ENCODE measurements at places on chromosomes 11 and 22. TPM values are rescaled to one million over a fixed set of nuclear protein-coding genes. Genes with fewer than 3 reads are reported as not detected.

Gene HBB
- total RNA-seq = 11.8 TPM

Gene GLYAT
- total RNA-seq = 1.0 TPM

Gene RAG1
- 3.5 TPM for total RNA-seq

Gene FXYD2
- total RNA-seq = 5.3 TPM

GRCh38 chr11:122597511-122597910 is 58.0 kb upstream of the UBASH3B start:
- DNase-seq = no peak

Gene ABTB2
- total RNA-seq = 12.1 TPM

DNA sequence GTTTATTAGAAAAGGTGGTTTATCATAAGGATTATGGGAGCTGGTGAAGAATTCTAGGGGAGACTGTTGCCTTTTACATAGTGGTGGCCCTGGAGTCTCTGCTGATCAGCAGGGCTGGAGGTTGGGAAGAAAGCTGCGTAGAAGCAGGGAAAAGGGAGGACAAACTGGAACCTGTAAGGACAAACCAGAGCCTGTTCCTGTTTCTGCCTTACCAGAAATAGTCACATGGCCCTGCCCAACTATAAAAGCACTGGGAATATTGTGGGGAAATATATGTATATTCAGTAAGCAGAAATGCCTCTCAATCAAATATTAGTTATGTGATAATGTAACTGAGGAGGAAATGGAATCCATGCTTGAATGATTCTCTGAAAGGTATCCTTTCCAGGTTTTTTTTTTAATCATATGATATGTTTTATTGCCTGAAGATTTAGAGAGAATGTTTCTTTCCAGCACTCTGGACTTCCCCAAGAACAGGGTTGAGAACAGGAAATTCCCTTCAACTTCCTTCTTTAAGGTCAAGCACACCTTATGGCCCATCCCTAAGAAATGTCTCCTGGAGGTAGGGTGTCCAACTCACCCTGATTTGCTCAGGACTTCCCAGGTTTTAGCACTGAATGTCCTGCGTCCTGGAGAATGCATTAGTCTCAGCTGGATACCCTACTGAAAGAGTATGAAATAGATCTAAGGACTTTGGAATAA is 33.9 kb upstream of the SCUBE2 start:
- no peak for DNase-seq

Gene C11orf98
- total RNA-seq = 39.3 TPM

GRCh38 chr11:64400102-64400501 is 41.1 kb downstream of the RPS6KA4 start:
- no peak for DNase-seq

GRCh38 chr11:61607920-61608599 is 27.2 kb upstream of the SYT7 start:
- no peak for DNase-seq

DNA sequence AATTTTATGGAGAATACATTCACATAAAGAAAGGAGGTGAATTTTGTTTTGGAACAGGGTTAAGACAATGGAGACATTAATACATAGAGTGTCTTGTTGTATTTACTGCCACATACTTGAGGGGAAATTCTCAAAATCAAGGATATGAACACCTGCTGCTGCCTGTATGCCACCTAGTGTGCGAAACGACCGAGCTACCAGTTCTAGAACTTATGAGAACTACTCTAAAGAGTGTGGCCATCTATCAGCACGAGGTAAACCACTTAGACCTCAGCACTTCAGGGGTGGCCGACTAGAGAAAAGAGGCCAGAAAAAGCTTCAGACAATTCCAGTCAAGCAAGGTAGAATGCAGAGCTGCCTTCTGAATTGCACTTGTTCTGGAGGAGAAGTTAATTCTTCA is 1.5 kb upstream of the AGBL2 start:
- no peak for DNase-seq

DNA sequence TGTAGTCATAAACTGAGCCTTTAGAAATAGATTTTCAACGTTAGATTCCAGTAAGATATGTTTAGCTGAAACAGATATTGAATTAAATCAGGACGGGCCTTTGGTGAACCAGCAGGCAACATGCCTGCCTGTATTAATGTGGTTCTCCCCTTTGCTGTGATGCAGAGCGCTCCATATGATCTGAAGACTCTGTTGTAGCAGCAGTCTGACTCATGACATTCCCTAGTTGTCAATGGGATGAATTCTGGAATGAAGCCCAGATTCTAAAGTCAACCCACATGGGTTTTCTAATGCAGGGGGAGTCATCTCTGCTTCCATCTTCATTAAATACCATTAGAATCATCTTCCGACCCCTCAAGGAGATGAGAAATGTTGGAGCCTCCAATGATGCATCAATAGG is 864.5 kb downstream of the NTM start:
- no peak for DNase-seq

DNA sequence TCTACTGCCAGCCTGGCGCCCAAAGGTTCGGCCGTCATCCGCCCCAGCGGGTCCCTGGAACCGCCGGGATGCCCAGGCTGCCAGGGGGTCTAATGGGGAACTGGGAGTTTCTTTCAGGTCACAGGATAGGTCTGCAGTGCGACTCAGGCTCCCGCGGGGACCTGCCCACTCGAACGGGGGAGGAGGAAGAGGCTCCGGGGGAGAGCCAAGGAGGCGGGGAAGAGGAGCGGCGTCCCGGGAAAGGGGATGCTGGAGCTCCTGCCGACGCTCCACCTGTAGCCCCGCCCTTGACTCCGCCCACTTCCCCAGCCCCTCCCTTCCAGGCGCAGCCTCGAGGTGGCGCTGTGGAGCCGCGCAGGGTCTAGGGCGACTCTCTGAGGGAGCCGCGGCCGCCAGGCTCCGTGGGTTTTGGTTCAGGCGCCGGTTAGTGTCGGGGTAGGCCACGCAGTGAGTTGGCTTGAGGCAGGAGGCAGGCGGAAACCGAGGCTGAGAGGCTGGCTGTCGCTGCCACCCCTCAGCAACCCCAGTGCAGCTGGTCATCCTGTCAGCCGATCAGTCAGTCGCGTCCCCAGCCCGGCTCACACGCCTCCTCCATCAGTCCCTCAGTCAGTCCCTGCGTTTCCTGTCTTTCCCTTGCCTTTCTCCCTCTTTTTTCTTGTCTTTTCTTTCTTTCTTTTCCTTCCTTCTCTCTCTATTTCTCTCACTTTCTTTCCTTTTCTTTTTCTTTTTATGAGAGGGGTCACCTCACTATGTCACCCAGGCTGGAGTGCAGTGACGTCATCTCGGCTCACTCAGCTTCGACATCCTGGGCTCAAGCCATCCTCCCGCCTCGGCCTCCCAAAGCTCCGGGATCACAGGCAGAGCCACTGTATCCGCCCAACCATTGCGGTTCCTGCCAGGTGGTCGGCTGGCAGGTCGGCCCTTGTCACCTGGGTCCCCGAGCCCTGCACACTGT is 26.4 kb downstream of the YWHAH start:
- peak; percentile 90 for DNase-seq

GRCh38 chr11:78031629-78032028 is 8.6 kb upstream of the KCTD14 start:
- DNase-seq = no peak

Gene SEPTIN5
- 89.3 TPM for total RNA-seq

DNA sequence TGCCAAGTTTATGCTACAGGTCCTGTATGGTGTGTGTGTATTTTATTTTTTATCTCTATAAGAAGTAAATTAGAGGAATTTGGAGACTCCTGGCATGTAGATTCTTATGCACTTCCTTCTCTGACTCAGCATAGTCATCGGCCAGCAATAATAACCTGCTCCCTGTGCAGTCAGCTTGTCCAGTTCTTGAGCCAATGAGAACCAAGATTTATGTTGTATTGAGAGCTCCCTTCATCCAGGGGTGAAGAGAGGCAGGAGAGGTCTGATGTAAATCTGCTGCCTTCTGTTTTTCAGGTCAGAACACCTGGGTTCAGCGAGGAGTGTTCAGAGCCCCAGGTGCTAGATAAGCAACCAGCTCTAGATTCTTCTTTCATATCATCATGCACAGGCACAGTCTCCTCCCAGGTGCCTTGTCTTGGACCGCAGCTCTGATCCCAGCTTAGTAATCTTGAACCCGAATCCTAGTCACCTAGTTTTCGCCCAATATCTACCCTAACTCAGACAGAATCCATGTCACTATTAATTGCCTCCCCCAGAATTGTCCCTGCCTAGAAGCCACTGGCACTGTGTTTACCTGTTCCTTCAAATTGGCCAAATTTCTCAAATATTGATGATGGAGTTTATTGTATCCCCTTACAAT is 328.2 kb upstream of the NCAM1 start:
- DNase-seq = no peak

- no peak for DNase-seq
Observed at GRCh38 chr22:32331918-32332725, 25.5 kb upstream of the RFPL3 start.

DNA sequence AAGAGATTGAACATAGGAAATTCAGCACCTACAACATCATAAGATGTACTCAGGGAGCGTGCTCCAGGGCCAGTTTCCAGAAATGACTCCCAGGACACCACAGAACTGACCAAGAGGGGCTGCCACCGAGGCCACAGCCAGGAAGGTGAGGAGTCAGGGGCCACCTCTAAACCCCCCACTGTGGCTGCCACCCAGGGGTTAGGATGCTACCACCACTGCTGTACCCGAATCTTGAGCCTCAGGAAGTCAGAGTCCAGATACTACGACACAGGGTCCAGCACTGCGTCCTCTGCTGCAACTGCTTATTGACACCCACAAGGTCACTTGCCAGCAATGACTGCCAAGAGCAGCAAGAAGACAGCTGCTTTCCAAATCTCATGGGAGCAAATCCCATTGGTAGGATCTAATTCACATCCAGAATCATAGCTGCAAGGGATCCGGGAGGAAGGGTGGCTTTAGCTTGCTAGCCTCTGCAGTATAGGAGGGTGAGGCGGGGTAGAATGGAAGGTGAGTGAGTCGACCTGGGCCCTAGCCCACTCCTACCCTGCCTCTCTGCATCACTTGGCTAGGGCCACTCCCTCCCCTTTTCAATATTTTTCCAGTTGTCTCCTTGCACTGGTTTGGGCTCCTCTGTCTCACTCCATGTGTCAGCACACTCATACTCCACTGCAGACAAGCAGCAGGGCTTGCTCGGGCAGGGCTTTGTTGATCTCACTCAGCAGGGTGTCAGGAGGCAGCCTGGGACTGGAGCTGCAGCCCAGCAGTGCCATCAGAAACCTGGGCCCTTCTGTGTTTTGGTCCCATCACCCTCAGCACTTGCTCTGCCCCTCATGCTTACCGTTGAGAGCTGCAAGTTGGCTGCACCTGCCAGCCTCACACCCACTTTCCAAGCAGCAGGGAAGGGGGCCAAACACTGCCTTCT is 18.1 kb upstream of the CYTH4 start:
- DNase-seq = no peak

- peak; percentile 89 for DNase-seq
Observed at GRCh38 chr22:20243537-20244249, 24.4 kb downstream of the RTN4R start.

Gene POU2AF1
- total RNA-seq = 2.8 TPM
